Tibial nerve (tissue), 4 donors: ENCODE measurements at places on chromosomes 1 and 21. TPM values are rescaled to one million over a fixed set of nuclear protein-coding genes. Genes with fewer than 3 reads are reported as not detected.

DNA sequence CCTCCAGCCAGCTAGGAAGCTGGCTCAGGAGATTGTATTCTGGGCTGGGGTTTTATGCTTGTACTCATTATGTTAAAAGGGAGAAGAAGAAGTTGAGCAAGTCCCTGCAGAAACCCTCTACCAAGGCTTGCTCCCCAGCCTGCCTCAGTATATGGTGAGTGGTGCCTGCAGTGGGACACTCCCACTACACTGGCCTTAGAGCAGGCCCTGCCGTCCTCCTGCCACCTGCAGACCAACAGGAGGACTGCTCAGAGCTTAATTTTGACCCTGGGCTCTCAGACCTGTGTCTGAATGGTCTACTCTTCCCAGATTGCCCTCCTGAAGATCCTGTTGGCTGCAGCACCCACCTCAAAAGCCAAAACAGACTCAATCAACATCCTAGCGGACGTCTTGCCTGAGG is 13.0 kb downstream of the STRIP1 start:
- H3K27ac ChIP-seq, result no peak overlapping the region
- no peak for DNase-seq
- no peaks in the 10 kb centered on the region for H3K4me1 ChIP-seq

GRCh38 chr1:22408230-22408629 is 43.4 kb upstream of the ZBTB40 start:
- no peak overlapping the region for H3K4me3 ChIP-seq
- H3K27ac ChIP-seq, result no peak overlapping the region
- no peaks in the 10 kb centered on the region for H3K4me1 ChIP-seq
- DNase-seq, result no peak
- H3K27me3 ChIP-seq, result no peaks in the 10 kb centered on the region

GRCh38 chr1:71498542-71498941 is 417.7 kb upstream of the ZRANB2 start:
- no peaks in the 10 kb centered on the region for H3K4me1 ChIP-seq
- H3K36me3 ChIP-seq, result no peaks in the 10 kb centered on the region
- H3K27ac ChIP-seq, result no peak overlapping the region
- no peak overlapping the region for H3K4me3 ChIP-seq

GRCh38 chr1:162857850-162858249 is 3.1 kb downstream of the CCDC190 start:
- no peak overlapping the region for H3K4me3 ChIP-seq
- DNase-seq, result no peak
- H3K4me1 ChIP-seq, result no peaks in the 10 kb centered on the region
- H3K36me3 ChIP-seq, result no peaks in the 10 kb centered on the region
- H3K27me3 ChIP-seq, result no peaks in the 10 kb centered on the region

- H3K27ac ChIP-seq, result no peak overlapping the region
- no peaks in the 10 kb centered on the region for H3K4me1 ChIP-seq
- DNase-seq, result no peak
- no peaks in the 10 kb centered on the region for H3K27me3 ChIP-seq
Observed at GRCh38 chr1:185520188-185520920, 203.3 kb upstream of the IVNS1ABP start.

DNA sequence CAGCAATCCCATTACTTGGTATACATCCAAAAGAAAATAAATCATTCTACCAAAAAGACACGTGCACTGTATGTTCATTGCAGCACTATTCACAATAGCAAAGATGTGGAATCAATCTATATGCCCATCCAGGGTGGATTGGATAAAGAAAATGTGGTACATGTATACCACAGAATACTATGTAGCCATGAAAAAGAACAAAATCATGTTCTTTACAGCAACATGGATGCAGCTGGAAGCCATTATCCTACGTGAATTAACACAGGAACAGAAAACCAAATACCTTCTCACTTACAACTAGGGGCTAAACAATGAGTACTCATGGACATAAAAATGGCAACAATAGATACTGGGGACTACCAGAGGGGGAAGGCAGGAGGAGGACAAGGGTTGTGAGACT is 147.3 kb downstream of the TIAM1 start:
- H3K27me3 ChIP-seq, result no peaks in the 10 kb centered on the region
- H3K4me3 ChIP-seq, result no peak overlapping the region
- no peaks in the 10 kb centered on the region for H3K4me1 ChIP-seq
- DNase-seq, result no peak
- H3K27ac ChIP-seq, result no peak overlapping the region
- H3K36me3 ChIP-seq, result no peaks in the 10 kb centered on the region

DNA sequence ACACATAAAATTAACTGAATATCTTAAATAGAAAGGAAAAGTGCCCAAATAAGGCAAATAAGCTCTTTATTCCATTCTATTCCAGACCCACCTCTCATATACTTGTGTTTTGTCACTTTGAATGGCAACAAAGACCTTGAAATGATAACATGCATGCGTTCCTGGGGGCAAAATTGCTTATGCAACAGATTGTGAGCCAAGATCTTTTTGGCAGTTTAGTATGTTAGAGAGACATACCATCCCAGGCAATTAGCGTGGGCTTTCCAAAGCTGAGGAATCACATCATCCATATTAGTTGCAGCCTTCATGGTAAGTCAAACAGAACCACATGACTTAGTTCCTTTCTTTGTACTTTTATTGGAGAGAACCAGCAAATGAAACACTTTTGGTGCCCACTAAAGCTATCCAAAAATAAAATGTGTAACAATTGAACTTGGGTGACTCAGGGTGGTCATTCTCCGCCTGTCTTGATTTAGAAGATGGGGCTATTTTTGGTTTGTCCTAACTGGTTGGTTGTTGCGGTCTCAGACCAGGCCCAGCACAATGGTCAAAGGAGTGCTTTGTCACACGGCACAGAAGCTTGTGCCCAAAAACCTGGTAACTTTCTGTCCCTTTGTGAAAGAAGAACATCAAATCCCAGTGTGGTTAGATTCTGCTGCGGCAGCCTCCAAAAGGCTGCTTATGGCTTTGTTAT is 68.7 kb upstream of the ATF3 start:
- H3K27ac ChIP-seq, result no peak overlapping the region
- no peak for DNase-seq
- H3K36me3 ChIP-seq, result no peaks in the 10 kb centered on the region
- H3K27me3 ChIP-seq, result no peaks in the 10 kb centered on the region

DNA sequence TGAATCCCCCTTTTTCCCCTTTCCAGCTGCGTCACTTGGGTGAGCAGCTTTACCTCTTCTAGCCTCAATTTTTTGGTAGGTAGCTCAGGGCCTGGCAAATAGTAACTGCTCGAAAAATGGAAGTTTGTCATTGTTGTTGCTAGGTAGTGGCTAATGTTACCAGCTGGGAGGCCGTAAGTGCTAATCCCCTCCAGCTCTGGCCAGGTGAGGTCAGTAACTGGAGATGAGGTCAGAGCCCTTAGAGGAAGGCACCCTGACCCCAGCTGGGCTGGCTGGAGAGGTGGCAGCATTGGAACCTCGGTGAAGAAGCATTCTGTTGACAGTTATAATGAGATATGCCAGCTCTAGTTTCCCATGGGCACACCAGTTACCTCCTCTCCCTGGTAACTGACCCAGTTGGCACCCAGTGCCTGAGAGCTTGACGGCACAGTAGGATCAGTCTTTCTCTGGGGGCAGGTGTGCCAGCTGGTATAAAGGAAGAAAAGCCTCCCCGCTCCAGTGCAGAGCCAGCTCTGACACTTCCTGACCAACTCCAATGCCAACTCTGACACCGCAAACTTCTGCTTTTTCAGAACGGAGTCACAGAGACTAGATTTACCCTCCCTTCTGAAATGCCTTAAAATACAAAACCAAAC is 35.0 kb upstream of the SLC2A1 start:
- no peaks in the 10 kb centered on the region for H3K36me3 ChIP-seq
- no peak overlapping the region for H3K4me3 ChIP-seq
- DNase-seq, result no peak
- no peaks in the 10 kb centered on the region for H3K4me1 ChIP-seq
- H3K27ac ChIP-seq, result no peak overlapping the region

GRCh38 chr1:115832651-115833050 is 8.3 kb downstream of the NHLH2 start:
- H3K4me1 ChIP-seq, result peaks cover 17% of the 10 kb centered on the region
- H3K4me3 ChIP-seq, result no peak overlapping the region
- no peak for DNase-seq
- no peaks in the 10 kb centered on the region for H3K36me3 ChIP-seq
- H3K27me3 ChIP-seq, result no peaks in the 10 kb centered on the region
- no peak overlapping the region for H3K27ac ChIP-seq

GRCh38 chr1:210505601-210506496 is 177.1 kb downstream of the HHAT start:
- no peak overlapping the region for H3K4me3 ChIP-seq
- no peak for DNase-seq
- no peaks in the 10 kb centered on the region for H3K36me3 ChIP-seq
- H3K27ac ChIP-seq, result no peak overlapping the region

DNA sequence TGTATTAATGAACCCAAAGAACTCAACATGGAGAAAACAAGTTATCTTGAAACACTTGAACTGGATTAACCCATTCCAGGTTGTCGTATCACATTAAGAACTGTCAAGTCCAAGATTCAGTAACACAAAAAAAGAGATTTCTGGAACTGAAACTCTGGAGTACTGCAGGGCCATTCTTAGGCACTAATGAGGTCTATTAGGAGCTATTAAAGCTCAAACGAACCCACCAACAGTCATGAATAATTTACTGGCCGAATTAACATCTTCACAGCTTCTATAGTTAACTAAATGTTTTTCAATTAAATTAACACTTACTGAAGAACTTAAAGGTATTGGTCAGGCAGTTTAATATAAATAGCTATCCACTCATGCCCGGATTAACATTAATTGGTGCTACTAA is 4.6 kb downstream of the CSDE1 start:
- H3K27ac ChIP-seq, result no peak overlapping the region
- peaks cover 88% of the 10 kb centered on the region for H3K4me1 ChIP-seq
- no peak for DNase-seq
- no peak overlapping the region for H3K4me3 ChIP-seq

GRCh38 chr1:118100686-118101514 is 84.1 kb downstream of the SPAG17 start:
- no peak overlapping the region for H3K4me3 ChIP-seq
- no peak for DNase-seq
- no peaks in the 10 kb centered on the region for H3K36me3 ChIP-seq
- no peaks in the 10 kb centered on the region for H3K4me1 ChIP-seq
- no peak overlapping the region for H3K27ac ChIP-seq

- no peaks in the 10 kb centered on the region for H3K27me3 ChIP-seq
- DNase-seq, result no peak
- H3K4me1 ChIP-seq, result no peaks in the 10 kb centered on the region
- H3K4me3 ChIP-seq, result no peak overlapping the region
- H3K27ac ChIP-seq, result no peak overlapping the region
Observed at GRCh38 chr21:45856906-45857305, 124.7 kb upstream of the COL6A1 start.

GRCh38 chr1:46442317-46443161 is 47.1 kb upstream of the DMBX1 start:
- no peaks in the 10 kb centered on the region for H3K36me3 ChIP-seq
- peak; percentile 83 for DNase-seq
- no peaks in the 10 kb centered on the region for H3K4me1 ChIP-seq
- no peak overlapping the region for H3K27ac ChIP-seq

GRCh38 chr1:33656467-33657005 is 184.1 kb downstream of the ZSCAN20 start:
- no peaks in the 10 kb centered on the region for H3K4me1 ChIP-seq
- no peak overlapping the region for H3K4me3 ChIP-seq
- no peak for DNase-seq
- no peaks in the 10 kb centered on the region for H3K27me3 ChIP-seq

DNA sequence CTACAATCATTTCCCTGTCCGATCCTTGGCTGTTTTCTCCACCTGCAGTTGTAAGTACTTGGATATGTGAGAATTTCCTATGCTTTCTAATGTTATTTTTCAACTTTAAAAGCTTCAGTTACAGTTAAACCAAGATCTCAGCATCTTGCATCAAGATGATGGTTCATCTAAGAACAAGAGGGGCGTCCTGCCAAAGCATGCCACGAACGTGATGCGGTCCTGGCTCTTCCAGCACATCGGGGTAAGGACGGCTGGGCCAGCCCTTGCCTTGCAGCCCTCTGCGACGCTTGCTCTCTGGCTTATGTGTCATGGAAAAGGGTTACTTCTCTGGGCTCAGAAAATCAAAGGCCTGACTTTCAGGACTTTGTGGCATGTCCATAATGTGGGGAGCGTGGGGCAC is 46.8 kb downstream of the PKNOX1 start:
- no peak overlapping the region for H3K27ac ChIP-seq
- no peaks in the 10 kb centered on the region for H3K36me3 ChIP-seq
- no peak overlapping the region for H3K4me3 ChIP-seq
- no peaks in the 10 kb centered on the region for H3K27me3 ChIP-seq

DNA sequence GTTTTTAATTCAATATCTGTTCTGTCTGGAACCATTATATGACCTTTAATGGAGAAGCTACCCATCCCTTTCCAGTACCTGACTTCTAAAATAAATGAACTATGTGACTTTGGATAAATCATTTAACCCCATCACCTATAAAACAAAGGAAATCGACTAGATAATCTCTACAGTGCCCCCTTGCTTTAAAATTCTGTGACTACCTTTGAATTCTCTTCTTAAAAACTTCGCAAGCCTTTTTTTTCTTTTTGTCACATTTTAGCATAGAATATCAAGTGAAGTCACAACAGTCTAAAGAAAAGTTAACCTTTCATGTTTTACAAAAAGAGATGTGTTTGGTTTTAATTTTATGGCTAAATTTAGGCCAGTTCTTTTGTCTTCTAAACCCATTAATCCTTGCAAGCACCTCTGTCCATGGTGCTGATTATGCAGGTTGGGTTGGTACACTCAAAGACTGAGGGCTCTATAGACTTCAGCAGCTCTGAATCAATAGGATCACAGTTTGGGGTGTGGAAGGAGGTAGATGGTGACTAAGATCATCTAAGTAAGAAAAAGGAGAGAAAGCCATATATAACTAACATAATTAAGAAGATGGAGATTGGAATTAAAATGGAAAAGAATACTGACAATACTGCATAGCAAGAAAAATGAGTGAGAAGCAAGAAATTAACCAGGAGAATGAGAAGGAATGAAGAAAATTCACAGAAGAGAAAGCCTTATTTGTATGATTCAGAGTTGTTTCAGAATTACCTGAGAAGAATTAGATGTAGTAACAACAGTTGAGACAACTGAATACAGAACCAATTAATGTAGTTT is 59.2 kb downstream of the TBX15 start:
- DNase-seq, result no peak
- H3K27me3 ChIP-seq, result no peaks in the 10 kb centered on the region
- no peak overlapping the region for H3K27ac ChIP-seq
- no peaks in the 10 kb centered on the region for H3K36me3 ChIP-seq
- H3K4me1 ChIP-seq, result no peaks in the 10 kb centered on the region
- H3K4me3 ChIP-seq, result no peak overlapping the region

SPAG17 gene
- 4.2 TPM for total RNA-seq

DEGS1 gene
- 91.8 TPM for total RNA-seq

C1orf185 gene
- total RNA-seq, result not detected

TAS1R1 gene
- total RNA-seq, result 0.22 TPM

DBT gene
- 8.1 TPM for total RNA-seq

ANGPTL3 gene
- not detected for total RNA-seq

ELF3 gene
- total RNA-seq, result not detected

C4BPA gene
- not detected for total RNA-seq
